ENCODE measurements at places on chromosomes 1 and 21.

DNA sequence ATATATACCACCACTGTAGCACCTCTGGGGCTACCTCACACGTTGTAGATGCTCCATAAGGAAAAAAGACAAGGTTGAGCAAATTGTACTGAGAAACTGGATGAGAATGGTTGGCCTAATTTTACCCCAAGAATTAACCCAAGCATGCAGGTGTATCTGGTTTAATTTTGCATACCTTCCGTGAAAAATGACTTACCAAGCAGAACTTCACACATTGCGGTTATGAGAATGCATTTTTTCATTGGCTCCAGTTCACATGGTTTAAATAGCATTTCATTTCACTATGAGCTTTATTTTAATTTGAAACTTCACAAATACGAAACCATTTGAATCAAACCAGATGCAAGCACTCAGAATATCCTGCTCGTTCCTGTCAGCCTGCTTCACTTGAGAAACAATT lies 512.2 kb downstream of the LTN1 start:
- DNase-seq = no peak

DNA sequence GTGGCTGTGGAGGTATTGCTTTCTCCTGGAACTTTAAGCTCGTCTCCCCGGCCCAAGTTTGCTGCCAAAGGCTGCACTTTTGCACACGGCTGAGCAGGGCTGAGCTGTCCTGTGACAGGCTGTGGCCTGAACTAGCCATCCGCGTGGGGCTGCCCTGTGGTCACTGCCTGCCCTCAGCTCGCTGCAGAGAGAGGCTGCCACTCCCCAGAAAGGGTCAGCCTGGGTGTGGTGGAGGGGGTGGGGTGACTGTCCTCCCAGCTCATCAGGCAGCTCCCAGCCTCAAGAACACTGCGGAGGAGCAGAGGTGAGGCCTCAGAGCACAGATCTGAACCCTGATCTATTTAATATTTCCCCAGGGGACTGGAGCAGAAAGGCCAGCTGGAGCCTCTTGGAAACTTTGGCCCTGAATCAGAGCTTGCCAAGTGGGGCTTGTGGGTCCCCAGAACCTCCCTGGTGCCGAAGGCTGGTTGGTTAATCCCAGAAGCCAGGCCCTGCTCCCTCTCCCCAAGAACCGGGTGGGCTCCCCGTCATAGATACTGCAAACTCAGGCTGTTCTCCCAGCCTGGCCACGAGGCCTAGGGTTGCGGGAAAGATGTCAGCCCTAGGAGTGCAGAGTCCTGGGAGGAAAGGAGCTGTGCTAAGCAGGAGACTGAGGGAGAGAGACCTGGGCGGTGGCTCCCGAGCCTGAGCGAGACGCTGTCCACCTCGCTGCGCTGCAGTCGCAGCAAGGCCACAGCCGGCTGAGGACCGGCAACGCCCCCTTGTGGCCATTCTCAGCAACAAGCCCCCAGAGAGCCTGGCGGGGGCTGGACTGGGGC lies 125.1 kb upstream of the IPO9 start:
- peak; percentile 44 for DNase-seq

GRCh38 chr1:246080031-246080430 lies 427.0 kb downstream of the SMYD3 start:
- DNase-seq = no peak

GRCh38 chr1:94855307-94855700 lies 35.1 kb downstream of the SLC44A3 start:
- DNase-seq = no peak

DNA sequence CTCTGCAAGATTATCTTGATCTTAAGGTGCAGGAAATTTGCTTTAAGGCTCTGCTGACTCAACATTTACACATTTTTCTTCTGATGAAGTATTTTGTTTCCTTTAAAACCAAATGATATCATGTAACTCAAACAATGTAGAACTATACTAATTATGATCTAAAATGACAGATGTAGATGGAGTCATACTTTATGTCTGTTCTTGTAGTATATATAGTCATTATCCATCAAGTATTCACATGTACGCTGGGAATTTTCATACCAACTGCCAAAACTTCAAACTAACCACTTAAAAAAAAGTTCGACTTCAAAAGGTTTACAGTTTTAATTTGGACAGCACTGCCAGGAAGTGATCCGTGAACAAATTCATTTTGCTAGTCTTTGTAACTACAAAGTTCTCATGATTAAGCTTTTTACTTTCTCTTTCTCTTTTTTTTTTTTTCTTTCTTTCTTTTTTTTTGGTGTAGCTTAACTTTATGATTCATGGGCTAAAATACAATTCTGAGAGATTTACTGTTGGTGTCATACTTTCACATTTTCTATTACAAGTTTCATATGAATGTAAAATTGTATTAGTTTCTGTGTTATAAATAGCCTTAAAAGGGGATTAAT lies 509.0 kb upstream of the CXADR start:
- DNase-seq = no peak
